ENCODE measurements at places on chromosomes 2 and 18.
A peak's percentile ranks its signal among the peaks of the same experiment; 100 is the strongest.

DNA sequence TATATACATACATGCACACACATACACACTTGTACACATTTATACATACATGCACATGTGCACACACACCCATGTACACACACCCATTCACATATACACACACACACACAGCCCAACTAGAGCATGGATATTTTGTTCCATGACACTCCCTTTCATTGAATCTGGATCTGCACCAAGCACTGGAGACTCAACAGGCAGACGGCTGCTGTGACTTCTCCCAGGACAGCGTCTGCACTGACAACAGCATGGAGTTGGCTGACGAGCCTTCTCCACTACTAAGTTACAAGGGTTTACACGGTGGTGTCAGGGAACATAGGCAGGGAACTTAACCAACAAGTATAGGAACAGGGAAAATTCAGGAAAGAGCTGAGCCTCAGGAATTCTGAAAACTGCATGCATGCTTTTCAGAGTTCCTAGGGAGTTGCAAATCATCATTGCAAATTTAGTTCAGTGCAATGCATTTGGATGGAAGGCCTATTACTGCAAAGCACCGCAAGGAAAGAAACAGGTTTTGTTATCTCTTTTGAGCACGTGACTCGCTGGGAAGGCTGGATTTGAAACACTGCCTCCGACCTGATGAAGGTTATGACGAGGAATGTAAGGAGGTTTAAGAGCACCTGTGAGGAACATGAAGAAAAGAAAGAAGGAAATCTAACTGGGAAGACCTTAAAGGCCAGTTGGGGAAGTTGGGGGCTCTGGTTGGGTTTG is 35.9 kb downstream of the TMEM18 start:
- no peak for DNase-seq

GRCh38 chr18:3358310-3358709 is 91.7 kb upstream of the TGIF1 start:
- no peak for DNase-seq

DNA sequence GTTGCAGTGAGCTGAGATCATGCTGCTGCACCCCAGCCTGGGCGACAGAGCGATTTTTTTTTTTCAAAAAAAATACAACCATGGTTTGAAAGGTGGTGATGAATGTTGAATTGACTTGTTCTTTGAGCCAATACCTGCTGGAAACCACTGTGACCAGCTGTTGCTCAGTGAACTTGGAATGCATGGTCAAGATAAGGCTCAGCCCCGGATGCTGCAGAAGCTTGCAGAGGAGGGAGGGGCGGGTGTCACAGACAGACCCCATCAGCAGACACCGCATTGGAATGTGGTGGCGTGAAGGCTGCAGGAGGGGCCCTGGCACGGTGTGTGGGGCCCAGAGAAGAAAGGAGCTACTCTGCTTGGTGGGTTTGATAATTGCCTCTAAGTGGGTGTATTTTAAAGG is 91.6 kb downstream of the ITGB1BP1 start:
- peak; percentile 79 for DNase-seq

DNA sequence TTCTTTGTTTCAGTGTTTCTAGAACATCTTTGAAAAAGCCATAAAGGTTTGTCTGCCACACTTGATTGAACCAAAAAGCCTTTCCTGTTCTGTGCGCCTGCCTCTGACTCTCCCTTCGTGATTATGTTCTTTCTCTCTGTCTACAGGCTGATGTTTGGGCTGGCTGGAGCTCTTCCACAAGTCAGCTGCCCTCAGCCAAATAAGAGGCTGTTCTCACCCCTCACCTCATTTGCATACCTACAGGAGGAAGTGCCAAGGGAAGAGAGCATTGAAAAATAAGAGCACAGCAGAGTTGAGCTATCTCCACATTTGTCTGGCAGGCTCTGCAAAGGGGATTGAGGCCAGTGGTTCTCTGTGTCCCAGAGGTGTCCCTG is 15.8 kb downstream of the INPP5D start:
- DNase-seq = no peak

GRCh38 chr2:34570266-34570872 is 971.3 kb upstream of the FAM98A start:
- no peak for DNase-seq

- peak; percentile 32 for DNase-seq
These were observed 8.0 kb downstream of the GATA6 start for GRCh38 chr18:22177327-22177871.
